Stimulated activated CD8-positive, alpha-beta memory T cell treated with anti-CD3 and anti-CD28 coated beads, Interleukin-15, amount 100 ng/mL, for 1 hour (primary cell): ENCODE measurements at places on chromosomes 3 and 15.

DNA sequence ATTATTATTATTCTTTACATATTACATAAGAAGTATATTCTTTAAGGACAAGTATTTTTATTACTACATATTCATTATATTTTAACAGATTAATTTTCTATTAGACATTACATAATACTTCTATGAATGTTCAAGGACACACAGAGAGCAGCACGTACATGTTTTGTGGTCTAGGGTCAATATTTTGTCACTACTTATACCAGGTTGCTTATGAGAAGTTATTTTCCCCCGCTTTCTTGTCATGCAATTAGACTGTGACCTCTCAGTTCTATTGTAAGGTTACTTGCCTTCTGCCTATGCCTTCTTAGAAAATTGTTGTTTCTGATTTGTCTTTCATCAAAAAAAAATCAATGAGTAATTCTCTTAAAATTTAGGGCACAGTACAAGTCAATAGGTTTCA is 21.5 kb downstream of the BCHE start:
- DNase-seq = no peak

- DNase-seq = no peak
These were observed 23.6 kb upstream of the RPL35A start for GRCh38 chr3:197926418-197926817.

DNA sequence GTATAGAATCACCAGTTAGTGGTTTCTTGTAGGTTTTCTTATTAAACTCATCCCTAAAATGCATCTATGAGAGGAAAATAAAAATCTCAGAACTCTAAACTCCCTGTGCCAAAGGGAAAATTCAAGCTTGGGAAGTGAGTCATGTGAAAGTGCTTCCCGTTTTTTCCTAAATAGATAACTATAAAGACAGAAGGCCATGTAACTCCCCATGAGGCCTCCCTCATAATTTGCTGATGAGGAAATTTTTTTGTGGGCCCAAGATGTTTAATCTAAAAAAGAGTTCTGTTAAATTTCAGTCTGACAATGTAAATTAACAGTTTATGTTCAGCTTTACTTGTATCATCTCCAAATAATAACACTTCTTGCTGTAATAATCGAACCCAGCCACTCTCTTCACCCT is 1273.9 kb downstream of the OTOL1 start:
- no peak for DNase-seq

DNA sequence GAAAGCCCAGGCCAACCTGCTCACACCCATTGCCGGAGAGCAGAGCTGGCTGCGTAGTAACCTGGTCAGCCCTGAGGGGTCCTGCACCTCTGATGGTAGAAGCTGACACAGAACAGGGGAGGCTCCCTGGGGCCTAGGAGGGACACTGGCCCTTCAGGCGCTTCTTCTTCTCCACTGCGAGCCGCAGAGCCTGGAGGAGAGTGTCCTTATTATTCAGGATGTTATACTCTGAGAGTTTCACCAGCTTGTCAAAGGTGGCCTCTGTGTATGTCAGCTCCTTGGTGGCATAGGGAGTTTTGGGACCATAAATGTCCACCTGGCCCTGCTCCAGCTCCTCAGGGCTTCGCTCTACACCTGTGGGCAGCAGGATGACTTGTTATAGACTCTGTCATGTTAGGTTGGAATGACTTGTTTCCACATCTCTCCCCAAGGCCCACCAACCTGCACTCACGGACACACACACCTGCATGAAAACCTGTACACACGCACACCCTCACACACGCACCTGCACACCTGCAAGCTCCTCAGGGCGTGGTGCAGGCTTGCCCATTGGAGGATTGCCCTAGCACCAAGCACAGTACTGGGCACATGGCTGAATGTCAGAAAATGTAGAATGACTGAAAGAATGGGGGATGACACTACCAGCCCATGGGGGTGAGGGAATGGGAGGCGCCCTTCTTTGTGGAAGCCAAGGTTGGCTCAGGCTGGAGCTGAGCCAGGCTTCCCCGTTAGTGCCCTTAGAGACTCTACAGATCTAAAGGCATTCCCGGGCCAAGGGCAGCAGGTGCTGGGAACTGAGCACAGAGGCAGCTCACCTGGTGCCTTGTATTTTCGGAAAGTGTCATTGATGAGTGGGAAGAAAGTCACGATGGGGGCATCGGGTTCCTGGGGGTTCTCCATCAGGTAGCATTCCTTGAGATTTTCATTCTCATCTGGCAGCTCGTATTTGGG is 11.5 kb upstream of the EHD4 start:
- DNase-seq = no peak

- no peak for DNase-seq
These were observed 122.6 kb downstream of the OSBPL10 start for GRCh38 chr3:31858439-31858838.

- no peak for DNase-seq
These were observed 688.7 kb downstream of the MECOM start for GRCh38 chr3:168974617-168975403.

GRCh38 chr15:101293122-101293521 is 1.9 kb downstream of the SNRPA1 start:
- no peak for DNase-seq

GRCh38 chr15:23385886-23386430 is 31.4 kb downstream of the GOLGA8S start:
- DNase-seq = no peak

DNA sequence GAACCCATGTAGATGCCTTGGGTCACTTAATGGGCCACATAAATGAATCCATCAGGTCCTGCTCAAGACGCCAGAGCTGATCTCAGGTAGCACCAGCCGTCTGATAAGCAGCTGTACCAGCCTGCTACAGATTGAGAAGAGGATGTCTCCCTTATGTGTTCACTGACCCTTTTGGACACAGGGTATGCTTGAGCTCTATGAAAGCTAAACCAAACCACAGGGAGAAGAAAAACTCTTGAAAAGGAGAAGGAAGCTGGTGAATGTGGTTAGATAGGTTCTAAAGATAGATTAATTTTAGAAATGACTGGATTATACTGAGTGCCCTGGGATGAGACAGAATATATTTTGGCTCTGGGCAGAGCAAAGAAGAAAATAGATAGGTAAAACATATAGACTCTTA is 187.5 kb downstream of the SPATA16 start:
- no peak for DNase-seq

DNA sequence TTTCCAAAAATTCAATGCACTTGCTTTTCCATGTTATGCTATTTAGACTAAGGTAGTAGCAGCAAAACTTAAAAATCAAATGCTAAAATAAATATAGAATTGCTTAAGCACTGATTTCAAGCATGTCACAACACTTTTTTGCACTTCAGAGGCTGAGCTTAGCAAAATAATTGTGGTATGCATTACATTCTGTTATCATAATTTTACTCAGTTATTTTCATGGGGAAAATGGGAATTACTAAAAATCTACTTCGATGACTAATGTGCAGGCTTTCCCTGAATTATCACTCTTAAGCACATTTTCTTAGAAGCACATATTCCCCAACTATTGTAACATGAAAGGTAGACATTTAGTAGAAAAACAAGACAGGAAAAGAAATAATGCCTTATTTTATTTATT is 322.4 kb upstream of the CBLB start:
- DNase-seq = no peak

GRCh38 chr3:169846458-169847193 is 23.1 kb downstream of the LRRC31 start:
- no peak for DNase-seq

DNA sequence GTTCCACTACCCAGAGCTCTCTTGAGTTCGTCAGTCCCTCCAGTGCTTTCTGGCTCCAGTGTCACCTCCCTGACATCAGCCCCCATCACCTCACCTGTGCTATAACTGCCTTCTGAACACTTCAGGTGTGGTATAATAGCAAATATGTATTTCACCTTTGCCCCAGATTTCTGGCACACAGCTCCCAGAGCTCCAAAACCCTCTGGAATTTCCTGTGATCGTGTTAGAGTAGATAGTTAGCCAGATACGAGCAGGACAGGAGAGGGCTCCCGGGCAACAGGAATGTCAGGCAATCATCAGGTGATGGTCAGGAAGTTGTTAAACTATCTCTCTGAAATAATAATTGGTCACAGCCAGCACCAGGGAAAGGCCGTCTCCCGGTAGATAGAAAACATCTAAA is 22.6 kb upstream of the LIMD1 start:
- no peak for DNase-seq

DNA sequence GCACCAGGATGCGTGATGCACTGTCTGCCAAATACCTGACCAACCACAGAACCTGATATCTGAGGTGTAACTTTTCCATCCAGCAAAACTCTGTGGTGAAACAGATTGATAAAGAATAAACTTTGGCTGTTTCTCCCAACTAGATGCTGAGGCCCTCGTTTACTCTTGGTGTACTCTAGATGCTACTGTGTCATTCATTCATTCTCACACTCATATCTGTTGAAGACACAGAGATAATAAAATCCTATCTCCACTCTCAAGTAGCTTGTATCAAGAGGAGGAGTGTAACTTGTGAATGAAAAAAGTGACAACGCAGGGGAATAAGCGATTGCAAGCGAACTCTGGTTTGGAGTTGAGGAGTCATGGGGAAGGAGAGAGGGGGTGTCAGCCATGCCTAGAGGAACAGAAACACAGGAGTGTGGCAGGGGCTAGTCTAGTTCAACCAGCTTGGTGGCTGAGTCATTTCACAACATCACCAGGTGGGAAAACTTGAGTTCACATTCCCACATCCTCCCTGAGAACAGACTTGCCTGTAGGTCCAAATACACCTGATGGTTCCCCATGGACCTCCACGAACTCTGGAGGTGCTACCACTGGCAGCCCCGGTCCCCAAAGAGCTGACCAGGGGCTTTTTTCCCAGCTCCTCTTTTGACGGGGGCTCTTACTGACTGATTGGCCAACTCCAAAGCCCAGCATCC is 73.3 kb upstream of the SNRK start:
- no peak for DNase-seq

DNA sequence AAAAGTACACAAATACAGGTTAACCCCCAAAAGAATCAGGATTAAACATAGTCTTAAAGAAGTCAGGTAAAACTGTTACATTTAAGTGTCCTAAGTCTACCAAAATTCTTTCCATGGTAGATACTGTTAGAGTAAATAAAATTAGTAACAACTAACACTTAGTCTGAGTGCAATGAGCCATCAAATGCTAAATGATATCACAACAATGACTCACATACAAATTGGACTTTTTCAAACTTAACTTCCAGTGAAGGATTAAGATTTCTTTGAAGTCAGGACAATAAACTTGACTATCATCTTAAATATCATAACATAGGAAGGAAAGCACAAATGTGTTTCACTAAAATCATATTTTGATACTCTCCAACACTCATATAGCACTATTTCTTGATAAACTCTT is 43.9 kb downstream of the ZNF148 start:
- DNase-seq = no peak

- DNase-seq = no peak
These were observed 46.7 kb upstream of the CBLB start for GRCh38 chr3:105915524-105915923.

DNA sequence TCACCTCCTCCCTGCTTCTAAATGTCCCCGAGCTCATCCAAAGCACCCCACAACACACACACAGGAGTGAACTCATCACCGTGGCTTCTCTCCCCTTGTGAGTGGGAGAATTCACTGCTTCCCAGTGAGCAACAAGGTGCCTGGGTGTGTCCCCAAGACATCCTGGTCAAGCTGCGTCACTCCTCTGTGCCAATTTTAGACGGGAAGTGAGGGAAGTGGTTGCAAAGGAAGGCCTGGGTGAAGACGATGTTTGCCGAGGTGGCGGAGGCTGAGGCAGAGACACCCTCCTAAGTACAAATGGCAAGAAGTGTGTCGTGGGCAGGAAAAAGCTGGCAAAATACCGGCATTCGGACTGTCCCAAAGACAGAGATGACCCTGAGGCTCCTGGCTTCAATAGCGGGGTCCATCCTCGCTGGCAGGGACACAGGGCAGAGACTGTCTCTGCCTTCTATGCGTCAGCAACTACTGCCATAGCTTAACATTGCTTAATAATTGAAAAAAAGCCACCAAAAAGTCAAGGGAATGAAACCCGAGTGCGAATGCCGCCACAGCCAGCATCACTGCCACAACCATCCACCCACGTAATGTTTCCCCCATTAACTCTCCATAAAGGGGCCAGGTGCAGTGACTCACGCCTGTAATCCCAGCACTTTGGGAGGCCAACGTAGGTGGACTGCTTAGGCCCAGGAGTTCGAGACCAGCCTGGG is 72.8 kb downstream of the VGLL4 start:
- DNase-seq = no peak

- no peak for DNase-seq
These were observed 2.7 kb upstream of the AMOTL2 start for GRCh38 chr3:134376786-134377426.

DNA sequence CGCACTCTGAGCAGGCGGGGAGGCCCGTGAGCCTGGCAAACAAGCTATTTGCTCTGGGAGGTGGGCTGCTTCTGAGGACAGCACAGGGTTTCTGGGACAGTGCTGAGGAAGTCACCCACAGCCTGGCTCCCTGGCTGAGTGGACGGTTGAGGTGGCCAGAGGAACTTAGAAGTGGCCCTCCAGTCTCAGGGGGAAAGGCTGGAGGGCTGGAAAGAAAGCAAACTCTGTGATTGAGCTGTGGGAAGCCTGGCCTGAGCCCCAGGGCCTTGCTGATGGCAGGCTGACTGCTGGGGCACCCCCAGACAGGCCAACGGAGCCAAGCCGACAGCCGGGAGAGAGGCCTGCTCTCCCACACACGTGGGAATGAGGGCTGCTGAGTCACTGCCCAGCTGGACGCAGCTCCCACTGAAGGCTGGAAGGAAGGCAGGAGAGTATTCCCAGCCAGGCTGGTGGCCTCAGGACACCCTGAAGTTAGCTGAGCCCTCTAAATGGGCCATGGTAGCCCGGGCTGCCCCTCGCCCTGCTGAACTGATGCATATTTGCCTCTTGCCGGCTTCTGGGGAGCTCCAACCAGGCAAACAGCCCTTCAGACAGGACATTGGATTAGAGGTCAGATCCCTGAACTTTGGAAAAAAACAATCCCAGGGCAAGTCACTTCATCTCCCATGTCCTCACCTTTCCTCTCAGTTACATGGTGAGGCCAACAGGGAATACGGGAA is 98.0 kb upstream of the TLE3 start:
- DNase-seq = no peak

- DNase-seq = no peak
These were observed 78.2 kb upstream of the STAC start for GRCh38 chr3:36302158-36302509.

GRCh38 chr3:16448639-16449070 is 64.8 kb downstream of the RFTN1 start:
- no peak for DNase-seq

- DNase-seq = no peak
These were observed 8.6 kb downstream of the CLN6 start for GRCh38 chr15:68220967-68221366.

GRCh38 chr15:63727542-63727941 is 106.2 kb downstream of the HERC1 start:
- DNase-seq = no peak

DNA sequence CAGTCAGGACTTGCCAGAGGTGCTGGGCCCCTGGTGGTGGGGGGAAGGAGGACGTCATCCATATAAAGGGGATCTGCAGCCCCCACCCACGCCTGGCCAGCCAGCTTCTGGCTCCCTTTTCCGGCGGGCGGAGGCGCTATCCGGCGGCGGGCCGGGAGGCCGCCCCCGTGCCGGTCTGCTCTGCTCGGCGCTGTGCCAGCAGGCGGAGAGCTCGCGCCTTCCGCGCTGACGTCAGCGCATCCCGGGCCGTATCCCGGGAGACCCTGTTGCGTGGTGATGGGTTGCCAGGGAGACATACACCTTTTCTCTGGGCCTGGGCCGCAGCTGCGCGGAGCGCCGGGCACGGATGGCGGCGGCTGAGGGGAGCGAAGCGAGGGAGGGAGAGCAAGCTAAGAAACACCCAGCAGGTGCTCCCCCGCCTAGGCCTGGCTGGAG is 1.1 kb downstream of the FAM131A start:
- DNase-seq = no peak
